IPS DF 19.7 (cell line): ENCODE measurements at places on chromosomes 6 and 20.

DNA sequence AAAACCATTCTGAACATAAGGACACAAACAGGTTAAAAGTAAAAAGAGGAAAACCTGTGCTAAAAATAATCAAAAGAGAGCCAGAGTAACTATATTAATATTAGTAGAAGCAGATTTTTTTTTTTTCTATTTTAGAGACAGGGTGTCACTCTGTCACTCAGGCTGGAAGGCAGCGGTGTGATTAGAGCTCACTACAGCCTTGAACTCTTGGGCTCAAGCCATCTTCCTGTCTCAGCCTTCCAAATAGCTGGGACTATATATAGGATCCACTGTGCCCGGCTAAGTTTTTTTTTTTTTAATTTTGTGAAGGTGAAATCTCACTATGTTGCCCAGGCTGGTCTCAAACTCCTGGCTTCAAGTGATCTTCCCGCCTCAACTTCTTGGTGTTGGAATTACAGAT lies 33.4 kb upstream of the PLN start:
- DNase-seq = no peak

GRCh38 chr6:29723666-29724588 lies 693 bp downstream of the HLA-F start:
- DNase-seq = no peak

DNA sequence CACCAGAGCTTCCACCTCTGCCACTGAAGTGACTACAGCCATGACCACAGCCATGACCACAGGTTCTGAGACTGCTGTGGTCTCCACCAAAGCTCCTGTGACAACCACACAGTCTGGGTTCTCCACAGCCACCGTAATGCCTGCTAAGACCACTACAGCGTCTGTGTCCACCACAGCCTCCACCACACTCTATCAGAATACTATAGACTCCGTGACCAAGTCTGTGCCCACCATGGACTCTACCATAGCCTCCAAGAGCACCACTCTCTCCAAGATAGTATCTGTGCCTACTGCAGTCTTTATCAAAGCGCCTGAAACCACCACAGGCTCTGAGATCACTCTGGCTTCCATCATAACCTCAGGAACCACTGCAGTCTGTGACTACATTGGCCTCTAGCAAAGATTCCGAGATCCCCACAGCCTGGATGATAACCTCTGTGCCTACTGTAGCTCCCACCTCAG lies 18.3 kb upstream of the MUC21 start:
- no peak for DNase-seq

DNA sequence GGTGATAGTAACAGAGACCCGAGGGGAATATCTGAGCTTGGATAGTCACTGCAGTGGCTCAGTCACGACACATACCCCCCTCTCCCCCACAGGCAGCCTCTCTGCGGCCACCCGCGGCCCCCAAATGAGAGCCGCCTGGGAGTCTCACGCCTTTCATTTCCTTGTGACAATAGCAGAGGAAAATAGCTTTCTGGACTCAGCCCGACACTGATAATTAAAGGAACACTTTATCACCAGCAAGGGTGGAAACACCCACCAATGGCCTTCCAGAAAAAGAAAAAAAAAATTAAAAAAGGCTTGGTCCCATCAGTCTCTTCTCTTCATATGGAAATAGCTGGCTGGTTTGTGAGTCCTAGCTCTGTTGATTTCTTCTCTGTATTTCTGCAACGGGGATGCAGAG lies 35.1 kb upstream of the KCNG1 start:
- DNase-seq = no peak

DNA sequence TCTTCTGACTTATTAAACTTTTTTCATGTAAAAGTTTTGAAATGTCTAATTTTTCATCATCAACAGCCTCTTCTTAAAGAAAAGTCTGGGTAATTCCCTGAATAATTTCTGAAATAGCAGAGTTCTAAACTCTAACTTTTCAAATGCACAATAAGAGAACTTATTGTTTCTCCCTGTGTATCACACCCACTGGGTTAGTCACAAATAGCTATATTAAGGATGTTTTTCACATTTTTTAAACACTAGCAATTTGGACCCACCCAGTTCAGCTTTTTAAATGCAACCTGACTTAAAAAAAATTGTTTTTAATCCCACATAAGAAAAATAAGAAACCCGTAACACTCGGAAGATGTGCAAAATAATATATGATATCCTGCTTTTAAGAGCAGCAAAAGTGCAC lies 61.4 kb upstream of the UTRN start:
- DNase-seq = no peak

GRCh38 chr6:56374841-56375369 lies 127.5 kb upstream of the COL21A1 start:
- no peak for DNase-seq

DNA sequence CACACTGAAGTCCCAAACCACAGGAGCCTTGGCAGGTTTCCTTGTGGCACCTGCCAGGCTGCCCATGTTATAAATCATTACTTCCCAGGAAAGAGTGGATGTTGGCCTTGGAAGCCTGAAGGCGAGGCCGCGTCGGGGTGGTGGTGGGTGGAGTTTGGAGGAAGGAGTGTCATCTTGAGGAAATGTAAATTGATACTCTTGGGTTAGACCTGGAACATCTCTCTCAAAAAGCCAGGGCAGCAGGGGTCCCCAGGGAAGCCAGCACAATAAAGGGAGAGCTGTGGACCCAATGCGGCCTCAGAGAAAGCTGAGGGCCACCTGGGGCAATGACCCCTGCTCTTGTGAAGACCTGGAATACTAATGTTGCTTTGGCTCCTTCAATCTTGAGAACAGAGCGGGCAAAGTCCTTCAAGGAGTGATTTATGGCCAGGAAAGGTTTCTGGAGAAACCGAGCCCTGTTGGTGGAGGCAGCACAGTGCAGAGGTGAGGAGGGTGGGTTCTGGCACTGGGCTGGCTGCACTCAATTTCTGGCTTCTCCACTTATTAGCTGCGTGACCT lies 26.3 kb upstream of the TRAF3IP2 start:
- DNase-seq = no peak

- no peak for DNase-seq
Observed at GRCh38 chr6:112269114-112269513, 14.7 kb upstream of the LAMA4 start.

GRCh38 chr6:13261464-13261994 lies 66.8 kb downstream of the TBC1D7 start:
- no peak for DNase-seq

DNA sequence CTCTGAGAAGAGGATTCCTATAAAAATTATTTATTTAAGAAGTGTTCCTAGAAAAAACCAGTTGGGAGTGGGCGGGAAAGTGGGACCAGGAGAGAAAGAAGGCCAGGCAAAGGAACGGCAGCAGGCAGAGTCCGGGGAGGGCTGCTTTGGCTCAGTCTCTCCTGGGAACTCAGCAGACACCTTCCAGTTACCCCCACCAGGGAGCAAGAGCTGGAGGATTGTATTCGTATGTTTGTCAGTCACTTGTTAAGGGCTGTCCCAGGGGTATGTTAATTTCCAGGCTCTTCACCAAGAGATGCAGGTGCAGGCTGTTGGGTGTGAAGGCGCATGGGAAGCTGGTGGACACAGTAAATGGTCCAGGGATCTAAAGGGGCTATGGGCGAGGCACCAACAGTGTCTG lies 53.0 kb upstream of the CHD6 start:
- DNase-seq = no peak

- no peak for DNase-seq
Observed at GRCh38 chr6:7897461-7898192, 13.0 kb downstream of the TXNDC5 start.

GRCh38 chr20:37627060-37627766 lies 66.6 kb upstream of the CTNNBL1 start:
- DNase-seq = peak; percentile 12

DNA sequence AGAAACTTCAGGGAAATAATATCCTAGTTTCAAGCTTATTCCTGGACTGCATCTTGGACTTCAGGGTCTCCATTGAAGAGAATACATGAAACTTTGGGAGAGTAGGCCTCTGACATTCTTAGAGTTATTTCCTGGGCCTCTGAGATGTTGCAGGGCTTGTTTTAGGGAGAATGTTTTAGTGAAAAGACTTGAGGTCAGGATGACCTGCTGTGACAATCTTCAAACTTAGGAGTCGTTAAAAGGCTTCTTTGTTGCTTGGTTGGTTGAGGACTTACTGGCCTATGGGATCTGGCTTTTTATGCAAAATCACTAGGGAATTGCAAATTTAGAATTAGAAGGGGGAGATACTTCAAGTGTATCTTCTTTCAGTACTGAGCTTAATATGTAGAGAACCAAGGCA lies 613.2 kb upstream of the FLRT3 start:
- DNase-seq = no peak

DNA sequence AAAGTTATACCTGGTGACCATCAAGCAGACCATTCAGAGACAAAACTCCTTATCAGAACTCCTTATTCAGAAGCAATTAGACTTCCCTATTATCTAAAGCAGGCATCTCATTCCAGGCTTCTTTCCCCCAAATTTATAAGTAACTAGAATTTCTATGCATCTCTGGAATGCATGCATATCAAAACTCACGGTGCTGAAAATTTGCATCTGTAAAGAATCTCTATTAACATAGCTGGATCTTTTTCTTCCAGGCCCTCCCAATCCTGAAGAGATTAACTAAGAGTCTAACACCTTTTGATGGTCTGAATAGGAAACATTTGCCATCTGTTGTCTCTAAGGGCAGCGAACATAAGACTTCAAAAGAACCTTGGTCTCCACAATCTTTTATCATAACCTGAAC lies 22.8 kb upstream of the SLC52A3 start:
- no peak for DNase-seq

DNA sequence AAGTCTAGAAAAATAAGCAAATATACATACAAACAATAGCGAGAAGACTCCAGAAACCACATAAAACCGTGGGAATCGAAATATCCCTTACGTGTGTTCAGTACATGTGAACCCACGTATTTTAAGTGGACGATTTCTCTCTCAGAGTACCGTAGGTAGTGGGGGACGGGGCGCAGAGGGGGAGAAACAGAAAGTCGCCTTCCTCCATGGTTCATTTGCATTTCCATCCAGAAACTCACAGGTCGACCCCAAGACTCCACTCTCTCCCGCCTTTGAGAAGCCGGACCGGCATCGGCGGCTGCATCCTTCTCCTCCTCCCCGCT lies 538 bp upstream of the ENPP1 start:
- no peak for DNase-seq

DNA sequence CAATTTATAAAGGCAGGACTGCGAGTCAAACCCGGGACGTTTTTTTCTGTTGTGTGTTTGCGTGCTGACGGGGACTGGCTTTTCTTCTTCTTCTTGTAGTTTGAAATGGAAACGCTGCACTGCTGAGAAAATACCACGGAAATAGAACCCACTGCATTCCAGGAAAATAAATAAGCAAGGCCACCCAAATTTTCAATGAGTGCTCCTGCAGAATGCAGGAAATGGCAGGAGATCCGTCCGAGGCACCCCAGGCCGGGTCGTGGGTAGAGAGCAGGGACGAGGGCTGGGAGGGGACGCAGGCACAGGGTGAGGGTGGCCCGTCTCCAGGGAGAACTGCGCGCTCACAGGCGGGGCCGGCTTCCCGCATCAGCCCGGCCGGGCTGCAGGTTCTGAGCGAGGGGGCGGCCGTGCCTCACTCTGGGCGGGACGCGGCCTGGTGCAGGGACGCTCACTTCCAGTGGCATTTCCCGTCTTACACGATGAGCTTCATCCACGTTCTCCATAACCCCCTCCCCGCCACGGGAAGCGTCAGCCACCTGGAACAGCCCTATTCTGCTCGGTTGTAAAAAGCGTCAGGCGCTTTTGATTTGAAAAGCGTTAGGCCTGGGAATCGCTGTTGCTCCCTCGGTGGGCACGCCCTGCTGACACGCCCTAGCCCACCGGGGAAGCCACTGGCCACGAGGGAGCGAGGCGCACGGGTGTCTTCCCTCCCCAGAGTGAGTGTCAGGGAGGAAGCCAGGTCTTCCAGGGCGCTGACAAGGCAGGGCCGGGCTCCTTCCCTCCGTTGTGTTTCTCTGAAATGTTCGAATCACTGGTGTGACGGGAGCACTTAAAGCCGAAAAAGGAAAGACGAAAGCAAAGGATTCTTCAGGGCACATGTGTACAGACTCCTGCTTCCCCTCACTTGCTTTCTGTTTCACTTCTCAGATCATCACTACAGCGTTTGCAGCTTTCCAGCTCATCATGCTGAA lies 17.9 kb upstream of the EXOC2 start:
- no peak for DNase-seq

DNA sequence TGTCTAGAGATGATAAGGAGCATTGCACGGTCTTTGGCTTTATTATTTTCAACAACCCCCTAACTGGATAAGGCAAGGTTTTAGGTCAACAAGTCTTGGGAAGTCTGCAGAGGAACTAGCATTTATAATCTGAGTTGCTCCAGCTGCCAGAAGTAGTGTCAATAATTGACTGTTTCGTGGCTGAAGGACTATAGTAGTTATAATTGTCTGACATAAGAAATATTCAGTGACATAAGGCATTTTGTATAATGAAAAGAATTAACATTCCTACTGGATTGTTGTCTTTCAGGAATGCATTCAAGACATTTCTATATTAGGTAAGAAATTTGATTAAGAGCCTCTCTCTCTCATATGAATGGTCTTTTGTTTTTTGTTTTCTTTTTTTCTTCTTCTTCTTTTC lies 136.9 kb upstream of the SGK1 start:
- no peak for DNase-seq

GRCh38 chr6:32852018-32852843 lies 1.3 kb downstream of the TAP1 start:
- DNase-seq = no peak

GRCh38 chr6:15672818-15673217 lies 10.0 kb upstream of the DTNBP1 start:
- DNase-seq = no peak

- DNase-seq = no peak
Observed at GRCh38 chr6:125688138-125688537, 61.3 kb upstream of the HEY2 start.

- no peak for DNase-seq
Observed at GRCh38 chr20:16580147-16580546, 6.9 kb upstream of the KIF16B start.

DNA sequence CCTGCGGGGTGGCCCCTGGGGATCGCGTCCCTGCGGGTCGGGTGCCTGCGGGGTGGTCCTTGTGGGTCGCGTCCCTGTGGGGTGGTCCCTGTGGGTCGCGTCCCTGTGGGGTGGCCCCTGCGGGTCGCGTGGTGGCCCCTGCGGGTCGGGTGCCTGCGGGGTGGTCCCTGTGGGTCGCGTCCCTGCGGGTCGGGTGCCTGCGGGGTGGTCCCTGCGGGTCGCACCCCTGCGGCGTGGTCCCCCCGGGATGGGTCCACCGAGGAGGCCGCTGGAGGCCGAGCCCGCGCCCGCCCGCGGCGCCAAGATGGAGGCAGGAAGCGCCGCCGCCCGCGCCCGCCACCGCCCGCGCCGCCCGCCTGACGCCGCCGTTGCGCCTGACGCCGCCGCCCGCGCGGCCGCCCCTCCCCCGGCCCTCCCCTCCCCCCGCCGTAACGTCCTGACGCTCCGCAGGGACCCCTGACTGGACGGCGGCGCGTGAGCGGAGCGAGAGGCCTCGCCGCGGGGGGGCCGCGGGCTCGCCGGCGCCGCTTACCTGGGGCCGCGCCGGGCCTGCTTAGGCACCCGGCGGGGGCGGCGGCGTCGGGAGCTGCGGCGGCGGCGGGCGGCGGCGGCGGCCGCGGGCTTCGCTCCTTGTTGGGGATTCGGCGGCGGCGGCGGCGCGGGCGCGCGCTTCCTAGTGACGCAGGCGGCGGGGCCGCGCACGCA lies at the start of gene GMEB2:
Gene GMEB2, minus strand, starts transcription at position 678 of the 705 bp plus-strand sequence. CDS start 7,704 bp downstream, outside the sequence.
- no peak for DNase-seq

GRCh38 chr20:58783511-58784011 lies 67.1 kb downstream of the GNAS-AS1 start:
- no peak for DNase-seq

- DNase-seq = no peak
Observed at GRCh38 chr20:59783641-59784010, 149.8 kb downstream of the SYCP2 start.
